Right cardiac atrium (tissue), 5 donors: ENCODE measurements at places on chromosomes 6 and 20. TPM values are rescaled to one million over a fixed set of nuclear protein-coding genes. Genes with fewer than 3 reads are reported as not detected.

TMEM200A gene
- 0.18 TPM for total RNA-seq

CST2 gene
- not detected for total RNA-seq

ARFGEF3 gene
- 2.0 TPM for total RNA-seq

TAPBP gene
- total RNA-seq, result 87.4 TPM

DNA sequence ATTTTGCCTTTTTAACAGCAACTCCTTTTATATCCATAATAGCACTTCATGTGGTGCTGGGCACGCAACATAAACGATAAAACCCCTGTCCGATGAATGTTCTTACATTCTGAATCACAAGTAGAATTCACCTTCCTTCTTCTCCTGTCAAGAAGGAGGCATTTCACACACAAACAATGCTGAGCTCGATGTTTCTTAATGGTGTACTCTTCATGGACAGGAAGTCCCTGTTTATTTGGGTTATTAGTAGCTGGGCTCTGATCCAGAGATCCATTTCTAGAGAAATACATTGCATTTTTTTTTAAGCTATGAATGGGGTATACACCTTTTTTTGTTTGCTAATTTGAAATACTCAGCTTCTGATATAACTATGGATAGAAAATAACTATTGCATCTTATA is 82.4 kb downstream of the PPP1R3G start:
- DNase-seq, result no peak

DNA sequence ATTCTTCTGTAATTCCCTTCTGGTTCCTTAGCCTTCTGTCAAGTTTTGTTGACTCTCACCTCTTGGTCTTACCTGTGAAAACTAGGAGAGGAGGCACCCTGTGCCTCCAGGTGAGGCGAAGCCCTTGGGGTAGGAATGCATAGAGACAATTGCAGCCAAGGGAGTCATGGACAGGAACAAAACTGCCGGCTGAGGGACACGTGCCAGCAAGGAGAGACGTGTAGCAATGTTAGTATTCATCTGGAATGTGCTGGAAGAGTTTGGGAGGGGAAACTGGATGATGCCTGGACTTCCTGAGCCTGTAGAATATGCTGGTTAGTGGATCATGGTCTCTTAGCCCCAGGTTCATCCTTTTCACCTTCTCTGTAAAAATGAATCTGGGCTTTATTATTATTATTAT is 3.9 kb upstream of the TIAM2 start:
- DNase-seq, result no peak

DNA sequence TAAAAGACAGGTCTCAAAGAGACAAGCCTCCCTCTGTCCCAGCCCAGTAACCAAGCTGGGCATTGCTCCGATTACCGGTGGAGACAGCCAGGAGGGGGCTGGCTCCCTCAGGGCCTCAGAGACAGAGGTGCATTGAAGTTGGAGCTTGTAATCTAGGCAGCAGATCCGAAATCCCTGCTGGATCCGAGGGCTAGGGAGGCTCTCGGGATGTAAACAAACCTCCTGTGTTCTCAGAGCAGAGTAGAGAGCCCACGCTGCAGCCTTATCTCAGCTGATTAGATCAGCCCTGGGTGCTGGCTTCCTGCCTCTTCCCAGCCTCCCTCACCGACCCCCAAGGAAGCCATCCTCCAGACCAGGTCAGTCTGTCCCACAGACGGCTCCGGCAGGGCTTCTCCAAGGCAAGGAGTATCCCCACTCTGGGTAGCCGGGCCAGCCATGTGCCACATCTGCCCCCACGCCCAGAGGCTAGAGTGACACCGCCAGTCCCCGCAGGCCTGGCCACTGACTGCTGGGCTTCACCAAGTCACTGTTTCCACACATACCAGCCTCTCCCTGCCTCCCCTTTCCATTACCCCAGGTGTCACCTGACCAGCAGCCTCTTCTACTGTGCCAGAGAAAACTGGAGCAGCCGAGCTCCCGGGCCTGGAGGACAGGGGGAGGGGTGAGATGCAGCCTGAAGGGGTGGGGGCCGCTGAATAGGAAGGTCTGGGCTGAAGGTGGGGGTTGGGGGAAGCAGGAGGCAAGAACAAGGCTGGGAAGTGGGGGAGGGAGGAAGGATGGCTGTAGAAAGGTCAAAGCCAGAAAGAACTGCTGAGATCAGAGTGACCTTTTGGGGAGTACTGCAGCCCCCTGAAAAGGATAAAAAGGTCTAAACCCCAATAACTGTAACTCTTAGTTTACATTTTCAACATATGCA is 6.0 kb downstream of the SDC4 start:
- peak; percentile 81 for DNase-seq

GRCh38 chr6:157445277-157446009 is 64.5 kb downstream of the ZDHHC14 start:
- no peak for DNase-seq

DNA sequence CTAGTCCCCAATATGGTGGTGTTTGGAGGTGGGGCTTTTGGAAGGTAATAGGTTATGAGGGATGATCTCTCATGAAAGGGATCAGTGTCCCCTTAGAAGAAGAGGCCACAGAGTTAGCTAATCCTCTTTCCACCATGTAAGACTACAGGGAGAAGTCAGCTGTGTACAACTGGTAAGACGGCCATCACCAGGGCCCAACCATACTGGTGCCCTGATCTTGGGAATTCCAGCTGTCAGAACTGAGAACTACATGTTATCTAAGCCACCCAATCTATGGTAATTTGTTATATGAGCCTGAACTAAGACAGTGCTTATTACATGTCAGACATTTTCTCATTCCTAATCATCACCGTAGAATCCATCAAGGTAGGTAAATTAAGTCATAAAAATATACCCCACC is 77.7 kb upstream of the ZNF217 start:
- DNase-seq, result no peak

GRCh38 chr6:30234356-30234755 is 21.1 kb upstream of the TRIM26 start:
- DNase-seq, result no peak

DNA sequence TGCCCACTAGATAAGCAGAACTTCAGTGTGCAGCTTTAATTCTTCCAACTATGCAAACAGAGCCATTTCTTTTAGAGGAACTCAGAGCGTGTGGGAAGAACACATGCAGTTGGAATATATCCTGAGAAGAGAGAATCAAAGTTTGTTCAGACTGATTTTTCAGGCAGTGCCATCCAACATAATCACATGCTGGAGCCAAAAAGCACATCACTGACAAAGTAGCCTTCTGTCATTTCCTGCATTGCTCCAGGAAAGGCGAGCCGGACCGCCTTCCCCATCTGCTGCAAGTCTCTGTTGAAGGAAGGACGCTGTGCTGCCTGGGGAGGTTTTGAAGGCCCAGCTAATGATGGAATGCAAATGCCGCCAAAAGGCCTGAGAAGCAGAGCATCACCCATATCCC is 98.4 kb downstream of the DOK5 start:
- peak; percentile 80 for DNase-seq

GRCh38 chr6:135941275-135942025 is 89.9 kb downstream of the PDE7B start:
- no peak for DNase-seq

- no peak for DNase-seq
Measured at GRCh38 chr6:113876695-113877094, 19.6 kb downstream of the MARCKS start.

DNA sequence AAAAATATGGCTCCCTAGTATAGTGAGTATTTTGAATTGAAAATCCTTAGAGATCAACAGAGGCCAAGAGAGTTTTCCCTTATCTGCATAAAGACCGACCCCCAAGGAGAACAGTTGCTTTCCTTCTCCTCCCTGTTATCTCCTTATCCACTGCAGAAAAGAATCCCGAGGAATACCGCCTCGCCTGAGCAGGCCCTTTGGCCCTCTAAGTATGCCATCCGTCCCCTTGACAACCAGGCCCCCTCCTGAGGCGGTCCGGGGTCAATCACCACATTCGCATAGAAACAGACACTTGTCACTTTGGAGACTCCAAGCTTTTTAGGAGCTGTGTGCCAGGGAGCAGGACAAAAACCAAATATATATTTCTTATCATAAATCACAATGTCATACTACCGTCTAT is 15.9 kb upstream of the GGTLC1 start:
- DNase-seq, result no peak
